ENCODE measurements at places on chromosomes 6 and 20. TPM values are rescaled to one million over a fixed set of nuclear protein-coding genes. Genes with fewer than 3 reads are reported as not detected.

GRIK2 gene
- total RNA-seq, result not detected

CRIP3 gene
- 4.2 TPM for total RNA-seq

- no peak for DNase-seq
Measured at GRCh38 chr6:116974526-116975316, 97.7 kb downstream of the RFX6 start.

DNA sequence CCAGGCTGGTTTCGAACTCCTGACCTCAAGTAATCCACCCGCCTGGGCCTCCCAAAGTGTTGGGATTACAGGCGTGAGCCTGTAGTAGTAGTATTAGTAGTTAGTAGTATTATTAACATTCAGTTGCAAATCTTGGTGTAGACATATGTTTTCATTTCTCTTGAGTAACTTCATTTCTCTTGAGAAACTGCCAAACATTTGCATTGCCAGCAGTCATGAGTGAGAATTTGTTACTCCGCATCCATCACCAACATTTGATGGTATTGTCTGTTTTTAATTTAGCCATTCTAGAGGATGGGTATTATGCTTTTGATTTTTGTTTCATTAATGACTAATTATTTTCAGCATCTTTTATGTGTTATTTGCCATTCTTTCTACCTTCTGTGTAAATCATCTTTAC is 1.5 kb upstream of the ERVFRD-1 start:
- DNase-seq, result no peak

DNA sequence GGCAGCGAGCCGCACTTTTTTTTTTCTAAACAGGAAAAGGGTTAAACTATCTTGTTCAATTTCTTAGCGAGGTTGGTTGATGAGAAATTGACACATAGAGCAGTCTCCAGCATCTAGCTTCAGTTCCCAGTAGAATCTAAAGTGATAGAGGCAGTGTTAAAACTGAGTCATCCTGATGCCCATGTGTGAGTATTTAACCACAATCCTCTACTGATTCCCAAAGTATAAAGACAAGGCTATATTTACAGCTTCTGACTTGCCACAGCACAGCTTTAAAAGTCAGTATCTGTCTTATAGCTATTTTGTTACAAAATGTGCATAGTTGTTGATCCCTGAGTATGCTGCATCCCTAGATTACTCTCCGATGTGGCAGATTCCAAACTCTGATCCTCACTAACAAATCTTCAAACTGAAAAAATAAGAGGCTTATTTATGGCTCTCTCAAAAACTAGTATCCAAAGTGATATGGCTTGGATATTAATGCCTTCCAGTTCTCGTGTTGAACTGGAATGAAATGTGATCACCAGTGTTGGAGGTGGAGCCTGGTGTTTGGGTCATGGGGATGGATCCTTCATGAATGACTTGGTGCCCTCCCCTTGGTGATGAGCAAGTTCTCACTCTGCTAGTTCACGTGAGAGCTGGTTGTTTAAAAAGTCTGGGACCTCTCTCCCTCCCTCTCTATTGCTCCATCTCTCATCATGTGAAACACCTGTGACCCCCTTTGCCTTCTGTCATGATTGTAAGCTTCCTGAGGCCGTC is 13.1 kb upstream of the POPDC3 start:
- DNase-seq, result no peak

DNA sequence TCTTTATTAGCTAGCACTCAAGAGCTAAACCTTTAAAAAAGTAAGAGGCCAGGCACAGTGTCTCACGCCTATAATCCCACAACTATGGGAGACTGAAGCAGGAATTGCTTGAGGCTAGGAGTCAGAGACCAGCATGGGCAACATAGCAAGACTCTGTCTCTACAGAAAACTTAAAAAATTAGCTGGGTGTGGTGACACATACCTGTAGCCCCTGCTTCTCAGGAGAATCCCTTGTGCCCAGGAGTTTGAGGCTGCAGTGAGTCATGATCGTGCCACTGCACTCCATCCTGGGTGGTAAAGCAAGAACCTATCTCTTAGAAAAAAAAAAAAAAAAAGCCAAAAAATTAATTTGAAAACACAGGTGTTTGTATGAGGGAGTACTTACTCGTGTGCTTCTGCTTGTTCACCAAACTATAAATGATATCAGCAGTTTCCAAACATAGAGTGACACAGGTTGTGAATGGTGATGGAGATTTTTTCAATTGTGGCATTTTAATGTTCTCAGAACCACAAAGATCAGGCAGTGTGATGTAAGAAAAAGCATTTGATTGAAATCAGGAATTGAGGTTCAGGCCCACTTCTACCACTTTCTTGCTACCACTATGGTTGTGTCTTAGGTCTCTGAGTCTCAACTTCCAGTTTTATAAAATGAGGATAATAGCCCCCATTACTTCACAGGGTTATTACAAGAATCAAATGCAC is 104.9 kb downstream of the FOXO3 start:
- no peak for DNase-seq

GRCh38 chr6:146289816-146290588 is 253.6 kb upstream of the RAB32 start:
- DNase-seq, result no peak

ACTR5 gene
- 16.4 TPM for total RNA-seq

KCNK5 gene
- total RNA-seq, result 1.1 TPM

- no peak for DNase-seq
Measured at GRCh38 chr6:118529756-118530155, 18.3 kb upstream of the PLN start.

DNA sequence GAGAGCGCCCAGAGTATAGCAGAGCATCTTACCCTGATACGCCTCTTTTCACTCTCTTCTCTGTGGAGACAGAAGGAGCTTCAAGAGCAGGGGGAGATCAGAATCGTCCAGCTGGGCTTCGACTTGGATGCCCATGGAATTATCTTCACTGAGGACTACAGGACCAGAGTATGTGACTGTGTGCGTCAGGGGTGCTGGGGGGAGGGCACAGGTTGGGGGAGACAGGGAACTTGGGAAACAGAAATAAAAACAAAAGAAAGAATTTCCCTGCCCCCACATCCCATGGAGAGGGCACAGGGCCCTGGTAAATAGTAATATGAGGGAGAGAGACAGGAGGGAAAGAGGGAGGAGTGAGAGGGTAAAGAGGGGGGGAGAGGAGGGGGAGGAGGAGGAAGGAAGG is 3.0 kb upstream of the C4A start:
- no peak for DNase-seq

GRCh38 chr6:133157995-133158394 is 83.2 kb upstream of the EYA4 start:
- no peak for DNase-seq

DNA sequence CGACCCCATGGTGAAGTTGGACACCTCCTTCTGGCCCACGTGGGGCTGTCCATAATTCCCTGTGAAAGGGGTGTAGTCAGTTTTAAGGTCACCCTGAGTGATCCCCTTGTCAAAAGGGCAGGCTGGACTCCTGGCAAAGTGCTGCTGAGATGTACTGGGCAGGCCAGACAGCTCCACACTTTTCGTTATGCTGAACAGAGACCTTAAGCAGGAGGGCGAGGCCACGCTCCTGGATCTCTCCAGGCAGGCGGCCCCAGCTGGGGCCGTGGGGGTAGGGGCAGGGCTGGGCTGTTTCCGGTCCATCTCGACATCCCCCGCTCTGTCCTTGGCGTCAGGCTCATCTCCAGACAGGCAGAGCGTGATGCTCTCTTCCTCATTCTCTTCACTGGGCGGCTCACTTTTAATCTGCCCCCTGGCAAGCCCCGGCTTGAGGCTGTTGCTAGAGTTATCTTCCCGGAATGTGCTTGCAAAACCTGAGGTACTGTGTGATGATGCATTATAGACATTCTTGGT is 56.7 kb downstream of the GJA10 start:
- no peak for DNase-seq

DNA sequence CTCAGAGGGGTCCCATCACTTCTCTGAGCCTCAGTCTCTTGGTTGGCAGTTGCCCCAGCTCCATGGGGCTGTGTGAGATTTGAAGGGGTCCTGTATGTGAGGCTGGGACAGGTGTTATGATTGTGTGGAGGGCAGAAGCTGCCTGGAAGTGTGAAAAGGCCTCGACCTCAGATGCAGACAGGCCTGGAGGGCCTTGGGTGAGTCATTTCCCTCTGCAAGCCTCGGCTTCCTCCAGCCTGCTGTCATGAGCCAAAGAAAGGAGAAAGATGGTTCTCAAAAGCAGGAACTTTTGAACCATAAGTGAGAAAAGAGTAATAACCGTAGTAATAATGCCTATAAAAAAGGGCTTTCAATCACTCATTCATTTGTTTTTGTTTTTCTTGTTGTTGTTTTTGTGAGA is 37.5 kb downstream of the SNAI1 start:
- no peak for DNase-seq

JPH2 gene
- 0.15 TPM for total RNA-seq

FAM217A gene
- total RNA-seq, result not detected

GTSF1L gene
- not detected for total RNA-seq

CGAS gene
- total RNA-seq, result 10.8 TPM

C6orf141 gene
- not detected for total RNA-seq

DNA sequence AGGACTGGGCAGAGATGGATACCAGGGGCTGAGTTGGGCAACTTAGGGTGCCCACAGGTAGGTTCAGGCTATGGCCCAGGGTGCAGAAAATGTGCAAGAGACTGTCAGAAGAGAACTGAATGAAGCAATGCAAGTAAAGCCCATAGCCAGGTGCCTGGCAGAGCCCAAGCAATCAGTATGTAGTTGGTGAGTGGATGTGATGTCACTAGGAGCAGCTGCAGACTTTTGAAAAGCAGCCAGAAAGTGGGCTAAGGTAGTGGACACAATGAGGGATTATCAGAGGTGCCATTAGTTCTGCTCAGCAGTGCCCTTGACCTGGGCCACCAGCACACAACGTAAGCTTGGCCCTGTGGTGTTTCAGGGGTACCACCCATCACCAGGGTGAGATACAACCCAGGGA is 135.3 kb downstream of the SOBP start:
- no peak for DNase-seq

- no peak for DNase-seq
Measured at GRCh38 chr6:46993846-46994245, 48.3 kb downstream of the ADGRF1 start.

DNA sequence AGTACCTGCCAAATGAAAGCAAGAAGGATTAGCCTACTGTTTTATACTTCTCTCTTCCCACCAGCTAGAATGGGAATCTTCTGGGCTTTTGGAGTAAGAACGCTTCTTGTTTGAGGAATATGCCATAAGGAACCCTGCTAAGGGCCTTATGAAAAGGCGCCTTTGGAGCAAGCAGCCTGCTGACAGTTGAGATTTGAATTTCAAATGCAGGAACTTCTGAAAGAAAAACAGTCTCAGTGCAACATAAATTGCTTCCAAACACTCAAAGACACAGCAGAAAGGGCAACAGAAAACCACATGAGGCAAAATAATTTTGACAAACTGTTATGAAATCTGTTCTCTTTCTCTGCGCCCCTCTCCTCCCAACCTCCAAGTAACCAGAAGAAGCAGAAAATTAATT is 149.4 kb upstream of the B3GAT2 start:
- no peak for DNase-seq

GRCh38 chr6:63246581-63246980 is 35.3 kb downstream of the FKBP1C start:
- DNase-seq, result no peak

OTOR gene
- total RNA-seq, result not detected

SLC2A10 gene
- 0.54 TPM for total RNA-seq

DNA sequence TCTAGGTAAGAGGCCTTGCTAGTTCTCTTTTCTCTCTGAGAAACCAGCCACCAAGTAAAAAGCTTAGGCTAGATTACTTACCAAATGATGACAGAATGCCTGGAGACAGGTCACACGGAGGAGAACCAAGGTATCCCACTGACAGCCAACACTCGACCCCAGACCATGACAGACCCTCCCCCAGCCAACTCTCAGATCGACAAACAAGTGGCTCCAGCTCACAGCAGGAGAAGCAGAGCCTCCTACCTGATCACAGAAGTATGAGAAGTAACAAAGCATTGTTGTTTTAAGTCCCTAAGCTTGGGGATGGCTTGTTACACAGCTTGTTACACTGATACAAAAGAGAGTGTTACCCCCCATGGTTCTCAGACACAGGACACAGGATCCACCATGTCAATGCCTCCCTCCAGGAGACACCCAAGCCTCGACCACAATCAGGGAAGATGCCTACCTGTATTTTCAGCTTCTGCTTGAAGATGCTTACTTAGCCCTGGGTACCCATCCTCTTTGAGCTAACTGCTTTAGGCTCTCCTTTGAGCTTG is 423.8 kb upstream of the JARID2 start:
- DNase-seq, result no peak

DNA sequence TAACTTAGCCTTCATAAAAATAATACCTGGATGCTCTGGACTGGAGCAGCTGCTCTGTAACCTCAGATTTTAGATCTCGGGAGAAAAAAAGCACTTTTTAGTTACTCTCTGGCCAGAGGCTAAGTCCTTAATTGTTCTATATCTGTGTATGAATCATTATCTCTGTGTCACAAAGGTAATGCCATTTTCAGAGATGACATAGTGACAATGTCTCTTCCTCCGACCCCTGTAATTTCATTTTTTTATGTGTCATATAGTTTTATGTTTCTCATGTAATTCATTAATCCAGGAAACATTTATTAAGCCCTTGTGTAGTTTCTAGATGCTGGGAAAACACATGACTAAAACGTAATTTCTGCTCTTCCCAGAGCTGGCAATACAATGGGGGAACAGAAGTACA is 55.6 kb downstream of the SENP6 start:
- DNase-seq, result no peak

- no peak for DNase-seq
Measured at GRCh38 chr6:124795643-124796463, 166.4 kb upstream of the RNF217 start.

DNA sequence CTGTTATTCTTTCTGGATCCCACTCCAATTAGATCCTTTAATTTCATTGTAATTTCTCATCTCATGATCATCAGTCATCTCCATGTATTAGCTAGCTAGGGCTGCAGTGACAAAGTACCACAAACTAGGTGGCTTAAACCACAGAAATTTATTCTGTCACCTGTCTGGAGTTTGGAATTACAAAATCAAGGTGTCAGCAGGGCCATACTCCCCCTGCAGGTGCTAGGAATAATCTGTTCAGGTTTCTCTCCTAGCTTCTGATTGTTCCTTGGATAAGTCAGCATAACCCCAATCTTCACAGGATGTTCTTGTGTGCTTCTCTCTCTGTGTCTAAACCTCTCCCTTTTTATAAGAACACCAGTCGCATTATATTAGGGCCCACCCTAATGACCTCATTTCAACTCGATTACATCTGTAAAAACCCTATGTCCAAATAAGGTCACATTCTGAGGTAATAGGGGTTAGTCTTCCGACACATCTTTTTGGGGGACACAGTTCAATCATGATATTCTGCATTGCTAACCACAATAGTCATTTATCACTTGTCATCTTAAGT is 40.5 kb downstream of the BEND6 start:
- DNase-seq, result no peak

- DNase-seq, result no peak
Measured at GRCh38 chr6:55395871-55396270, 68.6 kb downstream of the GFRAL start.

All from T-cell (primary cell).